Cardiac septum (tissue), 1 donor: ENCODE measurements at places on chromosomes 3 and 15.

DNA sequence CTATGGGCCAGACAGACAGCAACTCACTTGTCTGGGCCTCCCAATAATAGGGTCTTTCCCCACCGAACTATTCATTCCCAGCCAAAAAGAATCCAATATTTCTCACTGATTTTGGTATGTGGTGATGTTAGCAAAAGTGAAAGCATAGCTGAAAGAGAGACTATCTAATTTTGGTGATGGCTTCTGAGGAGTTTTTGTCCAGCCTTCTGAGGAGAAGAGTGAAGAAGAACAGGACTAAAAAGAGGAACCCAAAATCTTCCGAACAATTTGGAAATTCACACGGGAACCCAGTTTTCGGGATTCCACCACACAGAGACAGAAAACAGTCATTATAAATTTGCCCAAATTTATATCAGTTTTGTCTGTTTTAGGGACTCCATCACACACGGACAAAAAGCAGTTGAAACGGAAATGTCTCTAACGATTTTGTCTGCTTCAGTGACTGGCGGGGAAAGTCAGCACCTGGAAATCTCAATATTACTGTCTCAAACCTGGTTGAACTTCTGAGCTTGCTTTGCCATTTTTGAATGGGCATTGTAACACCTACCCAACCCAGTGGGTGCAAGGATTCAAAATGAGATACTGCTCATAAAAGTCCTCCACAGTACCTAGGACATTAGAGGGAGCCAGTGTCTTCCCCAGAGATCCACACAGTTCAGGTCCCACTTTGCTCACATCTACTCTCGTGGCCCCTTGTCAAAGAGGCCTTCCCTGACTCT is 9.1 kb downstream of the CD80 start:
- no peak for DNase-seq

- DNase-seq: no peak
Measured at GRCh38 chr15:68378595-68378994, 53.4 kb downstream of the ITGA11 start.

DNA sequence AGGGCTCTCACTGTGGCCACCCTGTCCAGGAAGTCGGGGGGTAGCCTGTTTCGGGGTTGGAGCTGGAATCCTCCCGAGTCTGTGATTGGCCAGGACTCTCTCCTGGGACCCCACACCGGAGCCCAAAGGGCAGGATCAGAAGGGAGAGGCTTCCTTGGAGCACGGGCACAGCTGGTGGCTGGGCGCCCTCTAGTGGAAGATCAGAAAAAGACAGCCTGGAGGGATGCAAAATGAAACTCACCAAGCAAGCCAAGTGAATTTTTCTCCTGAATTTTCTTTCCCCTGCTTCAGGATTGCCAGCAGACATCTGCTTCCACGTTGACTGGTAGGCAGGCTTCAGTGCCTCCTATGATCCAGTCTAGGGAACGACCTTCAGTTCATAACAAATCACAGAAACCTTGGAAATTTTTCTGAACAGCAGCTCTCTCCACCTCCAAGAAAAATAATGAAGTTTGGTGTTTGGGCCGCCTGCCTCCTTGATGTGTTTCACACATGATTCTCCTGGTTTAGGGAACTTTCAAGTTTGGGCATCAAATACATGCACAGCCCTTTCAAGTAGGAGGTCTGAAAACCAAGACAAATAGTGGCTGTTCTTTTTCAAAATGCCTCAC is 224.6 kb downstream of the VPS13C start:
- DNase-seq: no peak

- no peak for DNase-seq
Measured at GRCh38 chr3:128409624-128410581, 56.8 kb downstream of the DNAJB8 start.

DNA sequence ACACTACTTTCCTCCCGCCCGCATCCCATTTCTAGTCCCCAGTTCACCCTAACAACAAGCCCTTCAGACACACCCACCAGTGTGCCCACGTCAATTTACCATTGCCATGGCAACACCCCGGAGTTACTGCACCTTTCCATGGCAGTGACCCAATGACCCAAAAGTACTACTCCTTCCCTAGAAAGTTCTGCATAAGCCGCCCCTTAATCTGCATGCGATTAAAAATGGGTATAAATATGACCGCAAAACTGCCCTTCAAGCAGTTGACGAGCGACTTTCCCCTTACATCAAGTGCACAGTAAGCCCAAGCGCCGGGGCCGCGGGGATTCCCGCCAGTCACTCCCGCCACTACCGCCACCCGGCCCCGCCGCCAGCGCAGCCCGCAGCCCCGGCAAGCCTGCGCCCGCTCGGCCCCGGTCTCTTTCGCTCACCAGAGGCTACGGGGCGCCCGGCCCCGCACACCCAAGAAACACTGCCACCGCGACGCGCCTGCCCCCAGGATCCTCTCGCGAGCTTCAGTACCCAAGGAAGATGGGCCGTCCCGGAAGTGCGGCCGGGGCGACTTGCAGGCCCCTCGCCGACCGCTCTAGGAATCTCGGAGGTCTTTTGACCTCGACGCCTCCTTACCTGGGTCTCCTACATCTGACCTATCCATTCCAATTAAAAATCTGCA is 27.2 kb upstream of the ZNF502 start:
- DNase-seq: peak; percentile 83

DNA sequence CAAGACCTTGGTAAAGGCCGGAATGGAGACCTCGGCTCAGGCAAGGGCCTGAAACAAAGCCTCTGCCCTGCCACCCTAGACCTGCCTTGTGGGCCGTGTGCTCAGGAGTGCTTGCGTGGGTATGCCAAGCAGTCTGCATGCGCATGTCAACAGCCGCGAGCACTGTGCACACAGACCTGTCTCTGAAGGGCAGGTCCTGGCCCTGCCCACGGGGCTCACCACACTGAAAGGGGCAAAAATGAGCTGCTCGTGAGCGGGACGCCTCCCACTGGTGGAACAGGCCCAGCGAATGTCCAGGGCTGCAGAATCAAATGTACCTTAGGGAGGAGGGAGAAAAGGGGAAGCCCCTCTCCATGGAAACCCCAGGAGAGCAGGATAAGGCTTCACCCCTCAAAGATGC is 44.3 kb upstream of the FGD5 start:
- peak; percentile 53 for DNase-seq

DNA sequence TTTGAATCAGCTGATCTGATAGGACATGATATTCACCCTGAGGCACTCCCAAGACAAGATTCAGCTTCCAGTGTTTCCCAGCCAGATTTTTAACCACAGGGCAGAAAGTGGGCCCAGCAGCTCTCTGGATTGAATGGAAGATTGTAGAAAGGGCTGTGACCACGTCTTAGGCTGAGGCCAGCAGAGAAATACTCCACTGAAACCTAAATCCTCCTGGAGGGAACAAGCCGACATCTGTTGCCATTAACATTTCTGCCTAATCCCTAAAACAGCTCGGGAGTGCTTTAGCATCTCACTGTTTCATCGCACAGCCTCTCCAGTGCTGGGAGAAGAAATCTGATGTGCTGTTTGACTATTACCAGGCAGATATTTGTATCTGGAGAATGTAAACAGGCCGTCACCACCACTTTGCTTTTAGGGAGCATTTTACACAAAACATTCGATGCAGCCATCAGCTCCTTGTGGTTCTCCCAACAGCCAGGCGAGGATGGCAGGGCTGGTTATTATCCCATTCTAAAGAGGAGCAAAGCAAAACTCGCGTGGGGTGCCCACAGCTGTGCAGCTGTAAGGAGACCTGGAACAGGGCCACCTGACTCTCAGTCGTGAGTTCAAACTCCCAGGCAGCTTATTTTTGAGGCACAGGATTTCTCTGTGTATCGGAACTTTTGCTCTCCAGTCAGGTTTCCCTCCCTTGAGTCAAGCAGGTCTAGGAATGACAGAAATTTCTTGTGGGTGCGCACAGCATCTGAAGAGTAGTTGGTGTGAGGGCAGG is 117.4 kb downstream of the LIPC start:
- DNase-seq: peak; percentile 55

- no peak for DNase-seq
Measured at GRCh38 chr3:48248095-48248850, 7.4 kb downstream of the ZNF589 start.

GRCh38 chr15:65303687-65304380 is 643 bp upstream of the RNU5B-1 start:
- DNase-seq: no peak

DNA sequence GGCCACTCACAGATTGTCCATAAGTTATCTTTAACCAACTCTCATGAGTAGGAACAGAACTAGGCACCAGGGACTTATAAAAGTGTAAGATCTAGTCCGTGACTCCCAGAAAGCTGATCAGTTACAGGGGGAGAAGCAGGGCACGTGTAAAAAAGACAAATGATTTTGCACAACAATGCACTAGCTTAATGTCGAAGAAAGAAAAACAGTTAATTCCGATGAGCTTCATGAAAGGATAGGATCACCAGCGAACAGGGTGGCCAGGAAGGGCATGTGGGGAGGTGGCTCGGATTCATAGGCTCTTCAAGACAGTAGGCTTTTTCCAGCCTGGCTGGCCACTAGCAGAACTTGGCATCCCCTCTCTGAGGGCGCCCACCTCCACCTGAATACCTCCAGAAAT is 90.0 kb downstream of the IL5RA start:
- DNase-seq: no peak

DNA sequence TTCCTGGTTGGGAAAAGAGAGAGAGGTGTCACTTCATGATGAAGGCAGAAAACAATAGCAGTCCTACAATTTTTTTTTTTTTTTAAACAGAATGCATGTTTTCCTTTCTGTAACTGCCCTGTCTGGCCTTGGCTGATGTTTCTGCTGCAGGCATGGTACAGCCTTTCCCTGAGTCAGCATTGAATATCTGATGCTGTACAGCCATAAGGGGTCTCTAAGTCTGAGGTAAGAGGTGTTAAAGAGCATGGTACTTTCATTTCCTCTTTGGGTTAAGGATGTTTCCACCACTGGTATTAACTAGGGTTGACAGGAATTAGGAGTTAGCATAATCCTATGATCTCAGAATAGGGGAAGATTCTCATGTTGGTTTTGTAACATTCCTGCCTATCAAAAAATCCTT is 147.4 kb downstream of the CHST2 start:
- DNase-seq: no peak

DNA sequence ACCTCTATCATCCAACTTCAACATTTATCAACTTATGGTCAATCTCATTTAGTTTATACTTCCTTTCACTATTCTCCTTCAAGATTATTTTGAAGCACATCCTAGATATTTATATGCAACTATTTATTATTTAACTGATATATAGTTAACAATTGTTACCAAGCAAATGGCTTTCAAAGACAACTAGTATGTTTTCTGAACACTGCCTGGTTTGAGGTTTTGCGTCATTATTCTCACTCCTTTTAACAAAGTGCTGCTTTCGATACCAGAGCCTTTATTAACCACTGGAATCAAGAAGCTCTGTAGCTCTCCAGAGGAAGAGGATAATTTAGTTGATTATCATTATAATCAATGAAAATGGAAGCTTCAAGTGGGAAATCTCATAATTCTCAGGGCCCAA is 19.6 kb downstream of the ZIC1 start:
- DNase-seq: no peak

DNA sequence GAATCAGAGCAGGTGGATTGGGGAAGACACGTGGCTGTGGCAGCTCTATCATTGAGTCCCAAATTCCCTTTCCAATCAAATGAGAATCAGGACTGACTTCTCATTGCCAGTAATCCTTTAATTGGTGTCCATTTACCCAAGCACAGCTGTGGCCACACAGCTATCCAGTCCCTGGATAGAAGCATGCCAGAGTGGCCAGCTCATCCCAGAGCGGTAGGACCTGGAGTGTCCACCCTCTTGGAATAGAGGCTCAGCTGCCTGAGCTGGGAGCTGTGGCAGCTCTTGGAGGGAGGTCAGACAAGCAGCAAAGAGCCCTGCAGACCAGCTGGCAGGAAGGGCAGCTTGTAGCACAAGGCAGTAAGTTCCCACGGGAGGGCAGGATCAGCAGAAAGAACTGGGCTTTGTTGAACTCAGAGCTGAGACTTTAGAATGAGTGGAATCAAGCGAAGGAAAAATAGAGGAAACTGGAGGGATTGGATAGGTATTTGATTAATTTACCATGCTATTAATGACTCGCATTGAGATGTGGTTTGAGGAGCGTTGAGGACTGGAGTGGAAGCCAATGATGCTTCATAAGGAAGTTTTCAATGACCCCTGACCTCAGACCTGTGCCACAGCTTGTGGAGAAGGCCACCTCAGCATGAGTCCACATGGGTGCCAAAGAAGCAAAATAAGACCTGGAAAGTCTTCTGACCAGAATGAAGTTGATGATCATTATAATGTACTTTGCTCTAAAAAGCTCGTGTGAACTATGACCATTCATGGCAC is 6.9 kb upstream of the ALPK3 start:
- DNase-seq: no peak

DNA sequence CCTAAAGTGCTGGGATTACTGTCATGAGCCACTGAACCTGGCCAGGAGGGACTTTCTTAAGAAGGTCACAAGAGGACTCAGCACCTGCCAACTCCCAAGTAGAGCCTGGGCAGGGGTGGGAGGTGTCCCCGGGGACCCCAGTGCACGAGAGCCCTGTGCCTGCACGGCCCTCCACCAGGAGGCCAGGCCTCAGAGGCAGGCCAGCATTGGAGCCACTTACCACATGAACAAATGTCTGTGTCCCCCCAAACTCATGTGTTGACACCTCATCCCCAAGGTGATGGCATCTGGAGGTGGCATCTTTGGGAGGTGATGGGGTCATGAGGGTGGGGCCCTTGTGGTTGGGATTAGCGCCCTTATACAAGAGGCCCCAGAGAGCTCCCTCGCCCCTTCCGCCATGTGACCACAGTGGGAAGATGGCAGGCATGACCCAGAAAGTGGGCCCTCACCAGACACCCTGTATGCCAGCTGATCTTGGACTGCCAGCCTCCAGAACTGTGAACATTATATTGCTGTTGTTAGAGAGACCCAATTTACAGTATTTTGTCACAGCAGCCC is 3.2 kb upstream of the RPUSD3 start:
- no peak for DNase-seq

GRCh38 chr3:152335273-152335672 is 66.5 kb downstream of the MBNL1 start:
- no peak for DNase-seq

GRCh38 chr3:5717254-5717653 is 529.7 kb downstream of the EDEM1 start:
- no peak for DNase-seq

GRCh38 chr3:46102059-46102779 is 74.9 kb upstream of the XCR1 start:
- DNase-seq: no peak

- no peak for DNase-seq
Measured at GRCh38 chr15:92187975-92188374, 205.7 kb upstream of the ST8SIA2 start.

DNA sequence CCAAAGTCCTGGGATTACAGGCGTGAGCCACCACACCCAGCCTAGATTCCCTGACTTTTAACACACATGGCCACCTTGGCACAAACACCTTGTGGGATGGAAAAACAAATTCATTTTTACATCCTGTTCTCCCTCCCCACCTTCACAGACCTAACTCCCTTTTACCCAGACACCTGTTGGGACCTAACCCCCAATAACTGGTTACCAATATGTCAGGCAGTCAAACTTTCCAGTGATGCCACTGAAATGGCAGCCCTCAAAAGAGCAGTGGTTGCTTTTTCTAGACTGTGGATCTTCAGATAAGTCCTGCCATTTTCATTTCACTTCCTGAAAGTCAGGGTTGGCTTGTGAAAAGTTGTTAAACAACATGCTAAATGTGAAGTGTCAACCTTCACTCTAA is 34.9 kb downstream of the SIN3A start:
- no peak for DNase-seq
